ENCODE measurements at places on chromosomes 2 and 18.

DNA sequence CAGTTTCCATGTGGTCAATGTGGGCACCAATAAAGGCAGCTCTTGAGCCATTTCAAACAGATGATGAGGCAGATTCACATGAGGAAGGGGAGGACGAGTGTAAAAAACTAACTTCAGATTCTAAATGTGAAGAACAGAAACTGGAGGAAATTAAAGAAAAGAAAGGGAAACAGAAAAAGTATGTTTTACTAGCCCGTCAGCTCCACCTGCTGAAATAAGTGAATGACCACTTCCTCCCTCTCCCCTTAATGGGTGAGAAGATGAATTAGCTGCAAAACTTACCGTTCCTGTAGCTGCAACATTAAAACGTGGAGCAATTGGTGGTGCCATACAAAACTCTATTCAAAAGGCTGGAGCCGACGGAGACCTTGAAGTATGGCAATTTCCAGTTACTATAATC, 203.5 kb downstream of the UXS1 start:
- DNase-seq: no peak

GRCh38 chr2:25251422-25252273, 83.3 kb upstream of the POMC start:
- DNase-seq: no peak

DNA sequence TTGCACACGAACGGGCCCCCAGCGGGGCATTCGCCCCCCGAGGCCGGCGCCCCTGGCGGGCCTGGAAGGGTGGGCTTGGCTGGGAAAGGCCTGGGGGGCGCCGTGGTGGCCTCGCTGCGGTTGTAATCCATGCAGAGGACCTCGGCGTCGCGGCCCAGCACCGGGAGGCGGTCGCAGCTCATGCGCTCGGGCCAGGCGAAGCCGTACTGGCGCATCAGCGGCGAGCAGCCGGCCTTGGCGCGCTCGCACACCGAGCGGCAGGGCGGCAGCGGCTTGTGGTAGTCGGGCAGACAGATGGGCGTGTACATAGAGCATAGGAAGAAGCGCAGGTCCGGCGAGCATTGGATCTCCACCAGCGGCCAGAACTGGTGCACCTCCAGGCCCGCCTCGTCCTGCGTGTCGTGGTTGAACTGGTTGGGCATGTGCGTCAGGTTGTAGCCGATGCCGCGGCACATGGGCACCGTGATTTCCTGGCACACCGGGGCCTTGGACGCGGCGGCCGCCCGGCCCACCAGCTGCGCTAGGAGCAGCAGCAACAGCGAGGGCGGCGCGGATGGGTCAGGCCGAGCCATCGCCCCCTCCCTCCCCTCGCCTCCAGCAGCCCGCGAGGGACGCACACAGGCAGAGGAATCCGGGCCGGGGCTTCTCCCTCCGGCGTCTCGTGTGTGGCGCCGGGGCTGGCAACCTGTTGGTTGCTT, 1.4 kb downstream of the FZD5 start:
- peak; percentile 44 for DNase-seq

DNA sequence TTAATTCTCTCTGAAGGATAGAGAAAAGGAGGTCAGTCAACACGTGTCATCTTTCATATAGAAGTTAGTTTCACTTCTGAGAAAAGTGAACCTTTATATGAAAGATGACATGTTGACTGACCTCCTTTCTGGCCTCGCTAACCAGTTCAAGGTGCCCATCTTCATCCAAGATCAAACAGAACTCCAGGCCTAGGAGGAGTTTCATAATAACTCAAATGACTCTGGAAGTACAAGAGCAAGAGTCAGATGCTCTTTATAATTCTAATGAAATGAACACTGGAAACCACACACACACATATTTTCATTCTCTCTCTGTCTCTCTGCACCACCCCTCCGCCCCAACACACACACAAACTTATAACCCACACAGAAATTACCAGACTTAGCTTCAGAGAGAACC, 16.3 kb downstream of the ANKRD44 start:
- no peak for DNase-seq

DNA sequence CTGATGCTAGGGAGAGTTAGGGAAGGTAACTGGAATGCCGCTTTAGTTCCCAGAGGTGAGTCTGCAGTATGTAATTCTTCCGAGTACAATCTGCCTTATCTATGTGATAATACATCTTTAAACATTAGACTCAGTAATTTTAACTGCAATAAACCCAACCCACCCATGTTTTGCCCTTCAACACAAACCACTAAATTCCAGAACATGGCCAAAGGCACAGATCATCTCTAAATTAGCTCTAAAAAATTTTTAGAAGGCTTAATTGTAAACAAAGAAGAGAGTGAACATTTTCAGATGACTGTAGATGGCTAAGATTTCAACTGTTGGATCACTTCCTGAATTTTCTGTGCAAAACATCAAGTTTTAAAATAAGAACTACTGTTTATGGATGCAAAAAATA, 488.7 kb upstream of the ID2 start:
- DNase-seq: no peak

- DNase-seq: no peak
Observed at GRCh38 chr2:130963196-130963848, 126.6 kb downstream of the ARHGEF4 start.

DNA sequence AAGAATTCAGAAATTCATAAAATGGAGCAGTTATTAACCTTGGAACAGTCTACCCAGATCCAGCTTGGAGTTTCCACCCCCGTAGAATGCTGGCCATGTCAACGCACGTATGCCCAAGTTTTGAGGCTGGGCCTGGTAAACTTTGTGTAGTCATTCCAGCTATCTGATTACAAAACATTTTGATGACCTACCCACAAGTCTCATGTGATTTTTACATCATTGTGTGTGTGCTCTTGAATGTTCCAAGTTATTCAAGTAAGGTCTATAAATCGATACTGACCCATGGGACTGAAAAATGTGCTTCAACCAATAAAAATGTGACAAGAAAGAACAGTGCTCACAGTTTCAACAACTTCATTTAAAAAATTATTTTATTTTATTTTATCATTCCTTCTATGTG, 32.5 kb upstream of the ICOS start:
- DNase-seq: no peak
